Anterior cingulate cortex (tissue), 58 donors: ENCODE measurements at places on chromosomes 5 and 9.

GRCh38 chr9:93579711-93580516 lies 3.5 kb downstream of the PHF2 start:
- DNase-seq, result no peak

GRCh38 chr9:93267091-93267541 lies 83.2 kb downstream of the WNK2 start:
- no peak for DNase-seq

DNA sequence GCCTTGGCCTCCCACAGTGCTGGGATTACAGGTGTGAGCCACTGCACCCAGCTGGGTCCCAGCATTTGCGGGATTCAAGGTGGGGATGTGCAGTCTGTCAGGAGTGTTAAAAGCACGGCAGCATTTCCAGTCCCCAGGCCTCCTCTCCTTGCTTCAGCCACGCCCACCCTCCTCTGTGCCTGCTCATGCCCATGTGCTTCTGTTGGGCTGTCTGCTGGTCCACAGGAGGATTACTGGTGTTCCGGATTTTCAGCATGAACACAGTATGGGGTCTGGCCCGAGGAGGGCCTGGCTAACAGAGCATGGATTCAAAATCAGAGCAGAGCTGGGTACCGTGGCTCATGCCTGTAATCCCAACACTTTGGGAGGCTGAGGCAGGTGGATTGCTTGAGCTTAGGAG lies 5.5 kb downstream of the ARRDC1 start:
- DNase-seq, result no peak

GRCh38 chr9:126499911-126500599 lies 113.7 kb upstream of the LMX1B start:
- no peak for DNase-seq

- DNase-seq, result no peak
Measured at GRCh38 chr9:131262327-131263032, 13.8 kb downstream of the FAM78A start.

DNA sequence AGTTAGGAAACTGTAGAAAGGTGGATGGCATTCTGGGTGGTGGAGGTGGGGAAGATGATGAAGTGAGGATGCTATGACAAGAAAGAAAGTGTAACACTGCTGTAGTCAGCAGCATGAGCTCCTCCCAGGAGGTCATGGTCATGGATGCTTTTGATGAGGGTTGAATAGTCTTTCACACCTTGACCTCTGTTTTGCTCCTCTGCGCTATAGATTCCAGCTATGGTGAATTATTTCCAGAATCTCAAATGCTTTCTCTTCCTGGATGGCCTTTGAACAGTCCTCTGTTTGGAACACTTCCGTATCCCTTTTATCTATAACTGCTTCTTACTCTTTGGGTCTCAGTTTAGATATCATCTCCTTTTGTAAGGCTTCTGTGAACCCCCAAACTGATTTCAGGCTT lies 165.9 kb upstream of the PPP1R2B start:
- DNase-seq, result no peak

- peak; percentile 16 for DNase-seq
Measured at GRCh38 chr5:162209005-162209605, 141.5 kb downstream of the GABRG2 start.
